ENCODE measurements at places on chromosomes 1 and 21.

DNA sequence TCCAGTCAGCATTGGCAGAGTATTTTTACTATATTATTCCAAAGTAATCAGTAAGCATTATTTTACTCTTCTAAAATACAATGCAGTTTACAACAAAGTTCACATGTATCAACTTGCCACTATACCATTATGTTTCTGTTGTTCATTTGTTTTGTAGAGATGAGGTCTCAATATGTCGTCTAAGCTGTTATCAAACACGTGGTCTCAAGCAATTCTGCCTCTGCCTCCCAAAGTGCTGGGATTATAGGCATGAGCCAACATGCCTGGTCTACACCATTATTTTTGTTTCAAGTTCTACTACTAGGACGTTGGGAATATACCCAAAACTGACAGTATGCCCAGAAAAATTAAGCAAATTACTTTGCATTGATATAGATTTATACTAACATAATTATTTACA is 19.8 kb downstream of the FAF1 start:
- DNase-seq = no peak

DNA sequence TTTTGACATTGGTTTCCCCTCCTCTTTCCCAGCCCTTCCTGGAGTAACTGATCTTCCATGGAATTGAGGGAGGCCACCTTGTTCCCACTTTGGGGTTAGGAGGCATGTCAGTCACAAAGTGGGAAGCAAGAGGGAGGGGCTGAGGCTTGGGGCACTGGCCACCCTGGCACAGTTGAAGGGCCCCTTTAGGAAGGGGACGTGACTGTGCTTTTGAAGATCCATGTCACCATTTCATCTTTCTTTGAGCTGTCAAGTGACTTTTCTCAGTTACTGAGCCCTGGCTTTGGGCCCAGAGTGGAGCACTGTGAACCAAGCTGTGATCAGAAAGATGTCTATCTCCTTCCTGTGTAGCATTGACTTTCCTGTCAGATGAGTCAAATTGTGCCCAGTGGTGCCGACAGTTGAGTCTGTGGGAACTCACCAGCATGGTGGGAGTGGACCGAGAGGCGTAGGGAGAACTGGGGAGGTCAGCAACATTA is 38.5 kb upstream of the TDRD10 start:
- DNase-seq = peak; percentile 60

DNA sequence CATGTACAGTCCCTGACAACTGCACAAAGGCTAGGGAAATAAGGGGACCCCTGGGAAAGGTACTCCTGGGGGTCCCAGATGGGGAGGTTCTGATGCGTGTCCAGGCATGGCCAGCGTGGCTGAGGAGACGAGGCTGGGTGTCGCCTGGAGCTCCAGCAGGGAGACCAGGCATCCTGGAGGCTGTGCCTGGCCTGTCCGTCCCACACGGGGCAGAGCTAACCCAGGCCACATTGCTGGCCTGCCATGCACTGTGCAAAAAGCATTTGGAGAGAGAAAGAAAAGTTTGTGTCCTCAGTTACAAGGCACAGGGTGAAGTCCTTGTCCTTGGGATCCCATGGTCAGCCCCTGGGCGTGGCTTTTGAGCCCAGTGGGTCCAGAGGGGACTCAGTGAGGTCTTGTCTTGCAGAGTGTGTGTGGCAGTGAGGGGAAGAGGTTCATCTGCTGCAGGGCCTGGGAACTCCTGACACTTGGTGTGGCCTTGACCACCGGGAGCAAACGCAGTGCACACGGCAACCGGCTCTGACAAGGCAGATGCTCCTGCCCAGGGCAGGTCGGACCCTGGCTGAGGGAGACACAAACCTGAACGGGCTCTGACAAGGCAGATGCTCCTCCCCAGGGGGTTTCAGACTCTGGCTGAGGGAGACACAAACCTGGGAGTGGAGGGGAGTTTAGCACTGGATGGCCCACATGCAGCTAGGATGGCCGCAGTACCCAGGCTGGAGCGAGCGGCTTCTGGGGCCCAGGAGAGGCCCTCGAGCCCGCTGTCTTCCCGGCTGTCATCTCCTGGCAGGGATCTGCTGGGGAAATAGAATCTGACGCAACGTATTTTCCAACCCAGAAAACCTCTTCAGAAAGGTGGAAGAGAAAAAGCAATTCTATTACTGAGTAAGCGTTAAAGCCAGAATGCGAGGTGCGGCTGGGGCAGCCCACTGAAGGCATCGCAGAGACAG is 37.3 kb upstream of the COL18A1 start:
- DNase-seq = no peak

DNA sequence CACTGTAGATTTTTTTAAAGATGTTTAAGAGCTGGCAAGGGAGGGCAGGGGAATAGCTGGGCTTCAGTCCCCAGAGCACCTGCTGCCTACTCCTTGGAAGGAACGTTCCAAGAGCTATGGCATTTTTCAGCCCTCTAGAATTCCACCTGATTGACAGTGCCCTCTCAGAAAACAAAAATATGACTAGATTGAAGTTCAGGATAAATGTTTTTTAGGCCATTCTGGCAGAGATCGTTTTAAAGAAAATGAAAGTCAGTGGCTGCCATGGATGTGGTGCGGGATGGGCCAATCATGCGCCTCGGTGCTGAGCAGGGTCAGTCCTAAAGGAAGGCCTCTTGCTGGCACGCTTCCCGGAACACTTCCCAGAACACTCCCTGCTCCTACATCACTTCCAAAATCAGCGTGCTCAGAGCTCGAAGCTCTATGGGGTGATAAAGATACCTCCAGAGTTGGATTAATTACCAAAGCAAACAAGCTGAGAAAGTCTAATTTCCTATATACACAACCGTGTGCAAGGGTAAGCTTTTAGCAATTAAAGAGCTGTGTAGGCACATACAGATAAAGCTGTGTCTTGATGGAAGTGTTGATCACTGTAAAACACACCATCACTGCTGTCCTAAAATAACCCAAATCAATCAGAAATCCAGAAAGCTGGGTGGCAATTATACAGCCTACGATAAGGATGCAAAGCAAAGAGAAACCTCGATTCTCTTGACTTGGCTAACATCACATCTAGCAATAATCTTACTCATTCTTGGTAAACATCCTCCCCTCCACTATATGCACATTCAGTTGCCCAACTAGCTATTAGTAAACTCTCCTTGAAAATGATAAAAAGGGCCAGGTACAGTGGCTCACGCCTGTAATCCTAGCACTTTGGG is 34.6 kb downstream of the TGFBR3 start:
- no peak for DNase-seq

- DNase-seq = no peak
Observed at GRCh38 chr1:17067465-17068240, 13.8 kb upstream of the SDHB start.

GRCh38 chr1:3453203-3453761 is 1.2 kb upstream of the ARHGEF16 start:
- peak; percentile 66 for DNase-seq

DNA sequence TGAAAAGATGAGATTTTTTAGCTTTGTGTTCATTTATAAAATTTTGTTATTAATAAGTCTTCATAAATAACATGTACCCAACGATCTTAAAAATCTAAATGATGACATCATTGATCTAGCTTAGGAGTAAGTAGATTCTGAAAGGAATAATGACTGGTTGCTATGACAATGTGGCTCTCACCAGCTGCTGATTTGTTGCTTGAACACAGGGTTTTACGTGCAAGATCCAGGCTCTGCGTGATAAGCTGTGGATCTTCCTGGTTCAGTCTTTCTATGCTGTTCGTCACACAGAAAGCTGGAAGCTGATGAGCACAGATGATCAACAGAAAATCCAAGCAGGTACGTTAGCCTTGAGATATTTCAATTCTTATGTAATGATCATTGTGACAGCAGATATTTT is 49.1 kb upstream of the C1orf146 start:
- DNase-seq = no peak

- DNase-seq = no peak
Observed at GRCh38 chr1:38115226-38115625, 68.6 kb upstream of the POU3F1 start.

DNA sequence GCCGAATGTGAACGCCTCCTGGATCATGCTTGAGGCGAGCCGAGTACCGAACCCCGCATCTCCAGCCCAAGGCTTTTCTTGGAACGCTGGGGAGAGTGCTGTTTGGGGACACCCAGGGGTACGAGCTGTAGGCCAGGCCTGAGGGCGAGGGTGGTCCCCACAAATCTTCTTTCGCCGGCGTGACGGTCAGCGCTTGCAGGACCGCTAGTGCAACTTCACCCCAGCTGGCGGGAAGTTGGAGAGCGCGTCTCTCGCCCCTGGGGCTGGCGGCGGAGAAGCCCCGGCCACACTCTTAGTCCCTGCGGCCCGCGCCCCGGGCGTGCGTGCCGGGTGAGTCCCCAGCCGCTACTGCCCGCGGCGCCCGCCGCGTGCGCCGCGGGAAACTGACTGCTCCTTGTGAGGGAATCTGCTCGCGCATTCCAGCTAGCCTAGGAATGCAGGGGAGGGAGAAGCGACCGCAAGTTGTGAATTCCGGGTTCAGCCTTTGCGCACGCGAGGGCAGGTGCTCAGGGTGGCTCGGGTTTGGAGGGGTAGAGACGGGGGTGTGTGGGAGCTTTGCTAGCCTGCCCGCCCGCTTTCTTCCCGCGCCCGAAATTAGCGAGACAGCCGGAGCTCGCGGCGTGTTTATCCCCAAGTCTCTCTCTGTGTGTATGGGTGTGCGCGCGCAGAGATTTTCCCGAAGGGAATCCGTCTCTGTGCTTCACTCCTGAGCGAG is 884 bp downstream of the LHX4 start:
- DNase-seq = no peak

GRCh38 chr1:156676820-156677615 is at the start of gene NES:
NES (minus strand) TSS chr1:156677407; CDS start chr1:156677264, 143 bp downstream.
- DNase-seq = no peak

GRCh38 chr1:34984435-34984792 is 733 bp downstream of the TMEM35B start:
- no peak for DNase-seq

DNA sequence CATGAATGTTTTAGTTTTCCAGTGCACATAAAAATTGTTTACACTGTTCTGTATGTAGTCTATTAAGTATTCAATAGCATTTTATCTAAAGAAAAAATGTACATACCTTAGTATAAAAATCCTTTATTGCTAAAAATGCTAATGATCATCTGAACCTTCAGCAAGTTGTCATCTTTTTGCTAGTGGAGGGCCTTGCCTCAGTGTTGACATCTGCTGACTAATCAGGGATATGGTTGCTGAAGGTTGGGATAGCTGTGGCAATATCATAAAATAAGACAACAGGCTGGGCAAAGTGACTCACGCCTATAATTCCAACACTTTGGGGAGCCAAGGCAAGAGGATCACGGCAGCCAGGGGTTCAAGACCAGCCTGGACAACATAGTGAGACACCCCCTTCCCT is 9.0 kb downstream of the DYNLT5 start:
- DNase-seq = no peak

- no peak for DNase-seq
Observed at GRCh38 chr1:62263006-62263813, 56.0 kb downstream of the KANK4 start.
